HFF-Myc (cell line): ENCODE measurements at places on chromosomes 3 and 15.

DNA sequence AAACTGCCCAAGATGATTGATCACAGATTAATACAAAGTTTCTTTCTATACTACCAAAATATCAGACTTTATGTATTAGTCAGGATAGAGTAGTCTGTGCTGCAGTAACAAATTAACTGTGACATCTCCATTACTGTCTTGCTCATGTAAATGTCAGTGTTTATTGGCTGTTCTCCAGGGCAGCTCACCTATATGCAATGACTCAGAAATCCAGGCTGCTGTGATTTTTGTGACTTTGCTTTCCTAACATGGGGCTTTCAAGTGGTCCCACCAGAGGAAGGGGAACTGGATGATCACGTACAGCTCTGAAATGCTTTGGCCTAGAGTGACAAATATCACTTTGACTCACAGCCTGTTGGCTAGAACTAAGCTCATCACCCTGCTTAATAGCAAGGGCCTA, 12.9 kb downstream of the PLS1 start:
- DNase-seq, result no peak

- DNase-seq, result no peak
Observed at GRCh38 chr3:127394984-127395662, 107.3 kb upstream of the PRR20G start.

DNA sequence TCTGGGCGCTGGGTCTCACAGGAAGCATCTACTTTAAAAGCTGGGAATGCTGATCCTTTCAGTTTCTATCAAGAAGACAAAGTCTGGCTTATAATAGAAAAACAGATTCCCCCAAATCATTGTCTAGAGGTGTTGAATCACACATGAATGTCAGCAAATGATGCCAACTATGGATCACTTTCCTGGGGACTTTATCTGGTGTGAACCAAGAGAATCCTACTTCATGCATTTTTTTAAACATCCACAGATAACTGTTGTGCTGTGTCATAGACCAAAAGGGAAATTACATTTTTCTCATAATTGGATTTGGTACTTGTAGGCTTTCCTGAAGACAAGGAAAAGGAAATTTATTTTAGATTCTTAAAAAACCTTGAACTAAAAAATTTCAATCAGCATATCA, 132.7 kb downstream of the CD47 start:
- no peak for DNase-seq

DNA sequence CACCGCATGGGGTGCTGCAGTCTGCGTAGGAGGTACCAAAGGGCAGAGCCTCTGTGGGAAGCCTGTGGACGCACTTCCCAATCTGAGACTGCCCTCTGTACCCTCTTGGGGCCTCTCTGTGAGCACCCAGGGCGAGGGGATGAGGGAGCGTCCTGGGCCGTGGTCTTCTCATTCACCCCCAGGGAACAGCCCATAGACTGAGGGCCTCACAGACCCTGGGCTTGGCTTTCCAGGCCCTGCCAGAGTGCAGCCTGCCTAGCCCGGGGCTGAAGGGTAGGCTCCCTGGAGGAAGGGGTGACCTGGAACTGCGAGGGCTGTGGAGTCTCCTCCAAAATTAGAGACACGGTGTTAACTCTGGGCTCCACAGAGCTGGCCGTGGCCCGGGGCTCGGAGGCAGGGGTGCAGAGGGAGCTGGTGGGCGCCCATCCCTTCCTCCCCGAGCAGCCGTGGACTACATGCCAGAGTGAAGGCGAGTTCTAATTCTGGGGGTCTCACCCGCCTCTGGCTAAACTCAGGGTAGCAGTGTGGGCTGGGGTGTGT, 468 bp upstream of the SPTBN5 start:
- DNase-seq, result no peak

DNA sequence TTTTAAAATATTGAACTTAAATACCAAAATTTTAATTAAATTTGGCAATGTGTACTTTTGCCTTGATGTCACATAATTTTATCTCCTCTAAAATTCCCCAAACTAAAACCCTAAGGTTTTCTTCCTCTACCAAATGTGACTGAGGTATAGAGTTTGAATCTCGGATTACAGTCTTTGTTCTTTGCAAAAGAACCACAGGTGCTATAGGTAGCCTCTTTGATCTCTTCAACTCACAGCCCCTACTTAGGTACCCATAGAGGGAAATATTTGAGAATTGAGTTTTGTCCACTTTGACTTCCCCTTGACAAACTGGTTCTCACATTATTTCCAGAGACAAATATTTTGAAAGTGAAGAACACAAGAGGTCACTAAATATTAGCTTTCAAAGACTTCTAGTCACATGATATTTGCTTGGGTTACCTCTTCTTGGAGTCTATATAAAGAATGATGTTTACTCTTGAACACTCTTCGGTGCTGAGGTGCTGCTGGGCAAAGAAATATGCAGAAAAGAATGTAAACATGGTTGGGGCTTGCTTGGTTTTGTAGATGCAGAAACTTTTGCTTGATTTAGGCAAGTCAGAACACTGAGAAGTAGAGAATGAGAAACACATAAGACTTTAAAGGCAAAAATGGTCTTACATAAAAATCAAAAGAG, 120.8 kb upstream of the MCTP2 start:
- no peak for DNase-seq
